ENCODE measurements at places on chromosomes 3 and 15.

- no peak for DNase-seq
These were observed 304.4 kb downstream of the BCHE start for GRCh38 chr3:165532851-165533250.

GRCh38 chr3:152419748-152420147 is 151.0 kb downstream of the MBNL1 start:
- no peak for DNase-seq

- no peak for DNase-seq
These were observed 1035.3 kb downstream of the FHIT start for GRCh38 chr3:60215946-60216345.

- DNase-seq, result no peak
These were observed 122.3 kb downstream of the EFHB start for GRCh38 chr3:19811689-19812088.

GRCh38 chr3:33071181-33071580 is 25.8 kb downstream of the GLB1 start:
- no peak for DNase-seq

DNA sequence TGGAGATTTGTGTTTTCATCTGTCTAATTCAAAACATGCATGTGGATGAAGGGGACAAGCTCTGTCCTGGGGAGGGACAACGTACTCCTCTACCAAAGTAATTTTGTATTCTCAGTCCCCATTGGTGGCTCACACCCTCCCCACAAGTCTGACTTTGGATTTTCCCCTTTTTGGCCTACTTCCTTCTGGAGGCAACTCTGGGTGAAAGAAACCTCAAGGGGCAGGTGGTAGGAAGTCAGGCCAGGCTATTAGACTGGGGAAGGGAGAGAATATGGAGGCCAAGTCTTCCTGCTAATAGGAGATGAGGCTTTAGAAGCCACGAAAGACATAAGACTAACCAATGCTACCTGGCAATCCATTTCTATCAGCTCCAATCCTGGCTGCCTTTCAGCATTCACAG is 124.9 kb upstream of the RASGRP1 start:
- no peak for DNase-seq

GRCh38 chr3:114192136-114192535 is 13.3 kb upstream of the DRD3 start:
- no peak for DNase-seq

GRCh38 chr15:88257311-88258092 is 963 bp upstream of the NTRK3 start:
- no peak for DNase-seq

- DNase-seq, result no peak
These were observed 473.5 kb downstream of the RBMS3 start for GRCh38 chr3:29754346-29754745.

GRCh38 chr3:19263606-19264005 is 115.3 kb downstream of the KCNH8 start:
- DNase-seq, result no peak

GRCh38 chr3:10600296-10600714 is 94.9 kb upstream of the ATP2B2 start:
- no peak for DNase-seq

- no peak for DNase-seq
These were observed 172.5 kb downstream of the NSMCE3 start for GRCh38 chr15:29097168-29097567.

- DNase-seq, result no peak
These were observed 2.6 kb upstream of the TIGIT start for GRCh38 chr3:114290911-114291901.

DNA sequence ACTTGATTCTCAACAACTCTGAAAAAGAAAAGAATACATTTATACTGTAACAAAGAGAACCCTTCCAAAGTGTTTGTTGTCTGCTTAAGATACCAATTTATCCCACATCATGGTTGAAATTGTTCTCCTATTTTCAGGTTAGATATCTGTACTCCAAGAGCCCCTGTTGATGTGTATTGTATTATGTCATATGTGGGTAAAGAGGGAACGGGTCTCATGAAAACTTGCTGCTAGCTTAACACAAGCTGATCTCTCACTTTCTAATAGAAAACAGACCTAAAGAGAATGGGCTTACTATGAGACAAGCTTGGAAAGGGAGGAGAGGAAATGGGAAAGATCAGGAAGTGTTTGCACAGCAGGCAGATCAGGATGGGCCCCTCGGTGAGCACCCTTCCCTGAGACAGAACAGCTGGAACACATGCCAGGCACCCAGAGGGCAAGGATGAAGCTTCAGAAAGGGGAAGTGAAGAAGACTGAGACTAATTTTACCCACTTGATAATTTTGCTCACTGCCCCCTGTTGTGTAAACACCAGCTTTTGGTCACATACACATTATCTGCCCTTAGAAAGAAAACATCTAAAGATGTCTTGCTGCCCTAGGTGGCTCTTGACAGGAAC is 747.9 kb upstream of the CCDC54 start:
- no peak for DNase-seq

GRCh38 chr15:99466701-99467337 is 99.0 kb upstream of the MEF2A start:
- no peak for DNase-seq

GRCh38 chr3:177890359-177890683 is 645.9 kb upstream of the KCNMB2 start:
- no peak for DNase-seq

DNA sequence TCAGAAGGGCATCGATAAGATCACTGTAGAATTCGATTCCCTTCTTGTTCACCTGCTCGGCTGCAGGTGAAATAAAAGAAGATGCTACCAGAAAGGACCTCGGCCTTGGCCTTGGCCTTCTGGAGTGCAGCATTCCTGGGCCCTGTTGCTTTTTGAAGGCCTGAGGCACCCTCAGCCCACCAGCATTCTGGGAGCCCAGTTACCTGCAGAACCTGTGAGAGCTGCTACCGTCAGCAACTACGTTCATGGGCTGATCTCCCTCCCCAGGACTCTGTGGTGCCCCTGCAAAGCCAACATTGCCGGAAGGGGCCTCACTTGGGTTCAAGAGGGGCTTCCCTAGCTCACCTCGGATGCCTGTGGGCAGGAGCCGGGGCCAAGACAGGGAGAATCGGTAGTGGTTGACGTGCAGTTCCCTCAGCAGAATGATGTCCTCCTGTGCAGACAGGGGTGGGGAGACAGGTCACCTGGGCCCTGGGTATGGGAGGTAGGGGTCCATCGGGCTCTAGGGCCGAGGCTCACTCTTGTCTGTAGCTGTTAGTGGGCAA is 2.2 kb downstream of the LCTL start:
- DNase-seq, result no peak

- no peak for DNase-seq
These were observed 30.4 kb downstream of the MGA start for GRCh38 chr15:41690636-41691035.

DNA sequence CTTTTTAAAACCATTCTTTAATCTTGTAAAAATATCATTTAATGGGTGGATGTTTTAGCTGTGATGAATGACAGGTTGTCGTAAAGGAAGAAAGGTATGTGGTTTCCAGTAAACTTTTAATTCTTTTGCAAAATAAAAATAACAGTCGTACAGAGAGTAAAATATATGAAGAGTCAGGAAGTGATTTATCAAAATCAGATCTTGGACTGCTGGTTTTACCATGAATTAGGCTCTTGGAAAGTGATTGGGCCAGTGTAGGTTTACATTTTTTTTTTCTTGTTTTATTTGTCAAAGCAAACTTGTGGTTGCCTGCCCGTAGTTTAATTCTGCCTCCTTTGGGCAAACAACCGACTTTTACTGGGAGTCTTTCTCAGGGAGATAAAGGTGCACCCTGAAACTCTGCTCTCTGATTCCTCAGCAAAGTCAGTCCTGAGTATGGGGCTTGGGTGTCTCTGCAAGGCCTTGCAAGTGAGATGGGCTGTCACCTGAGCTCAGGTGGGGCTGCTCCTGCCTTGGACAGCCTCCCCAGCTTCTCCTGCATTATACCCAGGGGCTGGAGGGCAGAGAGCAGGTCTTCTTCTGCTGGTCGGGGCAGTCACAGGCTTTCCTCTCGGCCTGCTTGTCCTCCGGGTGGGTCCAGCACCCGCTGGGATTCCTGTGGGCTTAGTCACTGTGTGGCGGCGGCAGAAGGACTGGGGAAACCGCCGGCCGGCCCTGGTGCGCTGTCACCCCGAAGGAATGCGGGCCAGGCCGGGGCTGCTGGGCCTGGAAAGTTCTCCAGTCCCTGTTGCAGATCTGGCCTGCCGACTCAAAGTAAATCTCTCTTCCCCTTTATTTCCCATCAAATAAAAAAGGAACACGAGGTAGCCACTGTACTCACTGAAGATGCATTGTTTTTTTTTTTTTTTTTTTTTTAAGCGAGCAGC is 79.0 kb downstream of the IGF1R start:
- peak; percentile 89 for DNase-seq

- no peak for DNase-seq
These were observed 660 bp downstream of the NECTIN3 start for GRCh38 chr3:111072031-111072921.

- DNase-seq, result no peak
These were observed 15.9 kb downstream of the COMMD2 start for GRCh38 chr3:149736175-149736952.

- DNase-seq, result no peak
These were observed 67.4 kb upstream of the MEX3B start for GRCh38 chr15:82113106-82113715.

- DNase-seq, result no peak
These were observed 32.5 kb downstream of the DCUN1D1 start for GRCh38 chr3:182947888-182948287.

GRCh38 chr3:124260206-124260915 is 268.4 kb upstream of the ROPN1 start:
- DNase-seq, result peak; percentile 78

DNA sequence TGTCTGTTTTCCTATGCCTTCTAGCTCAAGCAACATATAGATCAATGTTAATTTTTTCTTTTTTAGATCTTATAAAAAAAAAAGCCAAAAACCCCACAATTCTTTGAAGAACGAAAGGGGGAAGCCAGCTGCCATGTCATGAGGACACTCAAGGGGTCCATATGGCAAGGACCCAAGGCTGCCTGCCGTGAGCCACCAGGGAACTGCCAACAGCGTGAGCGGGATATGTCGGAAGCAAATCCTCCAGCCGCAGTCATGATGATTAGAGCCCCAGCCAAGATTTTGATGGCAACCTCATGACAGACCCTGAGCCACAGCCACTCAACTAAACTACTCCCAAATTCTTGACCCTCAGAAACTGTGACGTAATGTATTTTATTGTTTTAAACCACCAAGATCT is 6.5 kb downstream of the GP5 start:
- no peak for DNase-seq

DNA sequence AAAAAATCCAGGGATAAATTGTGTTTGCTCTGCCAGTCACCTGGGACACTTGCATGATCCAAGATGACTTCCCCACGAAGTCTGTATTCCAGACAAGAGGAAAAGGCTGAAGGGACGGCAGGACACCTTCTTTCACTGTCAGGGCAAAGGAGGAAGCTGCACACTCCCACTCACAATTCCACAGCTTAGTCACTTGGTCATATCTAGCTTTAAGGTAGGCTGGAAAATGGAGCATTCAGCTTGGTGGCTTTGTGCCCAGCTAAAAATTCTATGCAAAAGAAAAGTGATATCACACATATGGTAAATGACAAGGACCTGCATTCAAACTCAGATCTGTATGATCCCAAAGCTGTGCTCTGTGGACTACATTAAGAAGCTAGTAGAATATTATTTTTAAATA is 109.2 kb upstream of the TPM1 start:
- DNase-seq, result no peak

- DNase-seq, result no peak
These were observed 377.9 kb downstream of the GAP43 start for GRCh38 chr3:116001151-116001621.

DNA sequence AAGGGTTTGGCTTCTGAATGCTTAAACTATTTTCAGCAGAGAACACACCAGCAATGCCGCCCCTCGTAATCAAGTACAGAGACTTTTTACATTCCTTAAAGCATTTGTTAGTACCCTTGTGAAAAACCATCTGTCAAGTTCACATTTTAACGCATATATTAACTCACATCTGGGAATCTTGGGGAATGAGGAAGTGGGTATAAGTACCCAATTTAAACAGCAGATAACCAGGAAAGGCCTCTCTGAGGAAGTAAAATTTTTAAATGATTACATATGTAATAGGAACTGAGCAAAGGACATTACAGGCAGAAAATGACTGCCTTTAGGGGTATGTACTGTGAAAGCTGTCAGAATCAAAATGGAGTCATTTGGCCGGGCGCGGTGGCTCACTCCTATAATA is 12.8 kb upstream of the CFAP44 start:
- DNase-seq, result no peak
